ENCODE measurements at places on chromosomes 13 and 19.

DNA sequence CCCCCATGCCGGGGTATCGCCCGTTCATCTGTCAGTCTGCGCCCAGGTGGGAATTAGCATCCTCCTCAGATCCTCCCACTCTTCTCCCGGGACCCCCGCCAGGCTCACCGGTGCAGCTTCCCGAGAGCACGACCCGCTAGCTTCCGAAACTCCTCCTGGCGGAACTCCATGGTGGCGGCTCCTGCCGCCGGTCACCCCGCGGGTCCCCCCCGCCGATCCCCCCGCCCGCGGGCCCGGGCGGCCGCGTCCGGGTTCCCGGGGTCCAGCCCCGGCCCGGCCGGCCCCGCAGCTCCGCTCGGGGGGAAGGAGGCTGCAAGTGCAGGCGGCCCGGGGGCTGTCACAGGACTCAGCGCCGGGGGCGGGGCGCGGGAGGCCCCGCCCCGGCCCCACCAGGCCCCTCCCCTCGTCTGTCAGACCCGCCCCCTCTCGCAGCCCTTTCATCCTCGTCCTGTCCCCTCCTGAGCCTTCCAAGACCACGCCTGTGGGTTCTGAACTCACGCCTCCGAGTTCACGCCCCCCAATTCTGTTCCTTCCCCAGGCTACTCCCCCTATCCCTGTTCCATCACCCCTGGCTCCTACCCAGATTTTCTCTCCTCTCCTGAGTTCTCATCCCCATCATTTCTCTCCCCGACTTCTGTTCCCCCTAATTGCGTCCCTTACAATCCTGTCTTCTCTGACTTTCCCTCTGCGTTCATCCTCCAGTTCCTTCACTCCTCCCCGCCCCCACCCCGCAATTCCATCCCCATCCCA is at the start of gene SLC17A7:
Gene SLC17A7 (minus strand): TSS at position 318 of the 750 bp plus-strand sequence. CDS start 148 bp downstream, at position 170.
- DNase-seq, result no peak

GRCh38 chr19:17125062-17125727 is 49.6 kb downstream of the MYO9B start:
- peak; percentile 5 for DNase-seq

DNA sequence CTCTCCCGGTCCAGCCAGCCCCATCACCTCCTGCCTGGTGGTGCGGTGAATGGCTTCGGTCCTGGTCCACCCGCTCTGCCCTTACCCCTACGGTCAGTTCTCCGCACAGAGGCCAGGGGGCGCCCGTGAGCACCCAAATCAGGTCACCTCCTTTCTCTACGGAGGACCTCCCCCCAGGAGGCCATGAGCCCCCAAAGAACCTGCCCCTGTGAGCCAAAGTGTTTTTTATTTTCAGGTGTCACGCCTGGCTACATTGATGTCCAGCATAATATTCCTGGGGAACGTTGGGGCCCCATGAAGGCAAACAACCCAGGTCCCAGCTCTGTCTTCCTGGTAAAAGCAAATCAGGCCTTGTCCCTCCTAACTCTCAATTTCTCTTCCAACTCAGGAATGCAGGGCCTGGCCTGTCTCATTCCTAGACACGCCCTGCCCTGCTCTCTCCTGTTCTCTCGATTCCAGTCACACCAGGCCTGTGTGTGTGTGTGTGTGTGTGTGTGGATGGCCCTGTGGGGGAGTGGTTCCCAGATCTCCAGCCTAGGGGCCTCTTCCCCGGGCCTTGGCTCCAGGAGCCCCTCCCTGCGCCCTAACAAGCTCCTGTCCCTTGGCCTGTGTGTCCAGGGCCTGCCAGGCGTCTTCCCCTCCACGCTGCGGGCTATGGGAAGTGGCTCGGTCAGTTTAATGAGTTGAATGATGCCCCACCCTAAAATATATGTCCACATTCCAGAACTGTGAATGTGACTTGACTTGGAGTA is 9.7 kb upstream of the GIPC1 start:
- DNase-seq, result peak; percentile 56

- peak; percentile 50 for DNase-seq
Observed at GRCh38 chr19:47813304-47813994, 8.3 kb upstream of the CRX start.

DNA sequence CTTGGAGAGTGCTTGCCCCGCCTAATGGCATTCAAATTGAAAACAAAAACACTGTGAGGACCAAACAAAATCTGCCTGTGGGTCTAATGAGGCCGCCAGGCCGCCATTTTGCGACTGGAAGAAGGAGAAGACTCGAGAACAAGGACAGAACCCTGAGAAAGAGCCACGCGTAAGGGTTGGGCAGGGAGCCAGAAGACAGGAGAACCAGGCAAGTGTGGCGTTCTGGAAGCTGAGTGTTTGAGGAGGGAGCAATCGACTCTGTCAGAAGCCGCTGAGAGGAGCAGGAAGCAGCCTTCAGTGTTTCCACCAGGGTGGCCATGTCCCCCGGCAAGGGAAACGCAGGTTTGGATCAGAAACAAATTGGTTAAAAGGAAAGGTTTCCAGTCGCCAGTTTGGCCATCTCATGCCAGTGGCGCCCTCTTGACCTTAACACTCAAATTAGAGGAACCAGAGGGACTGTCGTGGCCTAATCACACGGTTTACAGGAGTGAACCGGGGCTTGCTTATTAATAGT is 10.2 kb upstream of the PTOV1 start:
- DNase-seq, result no peak
